ENCODE measurements at places on chromosomes 13 and 19.

- no peak for DNase-seq
These were observed 2.3 kb upstream of the SLC25A15 start for GRCh38 chr13:40787062-40787461.

DNA sequence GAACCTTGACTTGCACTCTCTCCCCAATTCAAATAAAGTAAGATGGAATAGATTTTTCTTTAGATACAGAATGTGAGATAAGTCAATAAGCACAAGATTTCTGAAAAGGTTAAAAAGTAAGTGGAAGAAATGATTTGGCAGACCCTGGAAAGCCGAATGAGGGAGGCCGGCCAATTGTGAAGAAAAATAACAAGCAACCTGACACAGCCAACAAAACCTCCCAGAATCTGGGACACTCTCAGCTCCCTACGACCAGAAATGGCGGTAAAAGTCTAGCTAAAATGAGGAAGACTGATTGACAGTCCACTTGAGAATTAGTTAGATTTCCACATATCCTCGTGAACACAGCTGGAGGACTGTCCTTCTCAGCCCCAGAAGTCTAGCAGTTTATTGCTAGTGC lies 85.4 kb downstream of the KLF12 start:
- DNase-seq, result no peak

DNA sequence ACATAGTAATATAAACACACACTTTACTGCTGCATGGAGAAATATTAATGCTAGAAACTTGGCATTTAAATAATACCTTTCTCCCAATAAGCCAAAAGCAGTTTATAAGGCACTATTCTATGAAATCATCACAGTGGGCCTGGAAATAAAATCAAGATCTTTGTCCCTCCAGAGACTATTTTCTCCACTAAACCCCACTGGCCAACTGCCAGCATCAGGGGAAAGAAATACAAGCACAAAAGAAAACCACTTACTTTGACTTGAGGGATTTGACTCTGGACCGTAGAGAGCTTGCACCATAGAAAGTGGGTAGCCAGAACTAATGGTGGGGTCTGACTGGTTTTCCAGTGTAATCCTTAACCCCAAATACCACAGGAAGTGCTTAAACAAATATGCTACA lies 71.9 kb downstream of the DCLK1 start:
- no peak for DNase-seq

DNA sequence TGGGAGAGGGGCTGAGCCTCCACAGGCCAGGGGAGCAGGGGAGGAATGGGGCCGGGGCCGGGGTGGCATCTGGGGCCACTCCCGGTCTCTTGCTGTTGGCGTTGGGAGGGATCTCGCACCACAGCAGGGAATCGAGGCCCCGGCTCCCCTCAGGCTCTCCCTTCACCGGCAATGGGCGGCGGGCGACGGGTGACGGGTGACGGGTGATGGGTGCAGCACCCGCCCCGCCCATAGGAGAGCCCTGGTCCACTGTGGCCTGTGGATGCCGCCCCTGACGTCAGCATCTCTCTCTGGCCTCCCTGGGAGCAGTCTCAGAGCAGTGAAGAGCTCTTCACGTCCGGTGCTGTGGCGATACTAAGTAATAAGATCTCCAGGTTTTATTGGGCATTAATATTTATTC lies 133.6 kb downstream of the KDM4B start:
- DNase-seq, result no peak

DNA sequence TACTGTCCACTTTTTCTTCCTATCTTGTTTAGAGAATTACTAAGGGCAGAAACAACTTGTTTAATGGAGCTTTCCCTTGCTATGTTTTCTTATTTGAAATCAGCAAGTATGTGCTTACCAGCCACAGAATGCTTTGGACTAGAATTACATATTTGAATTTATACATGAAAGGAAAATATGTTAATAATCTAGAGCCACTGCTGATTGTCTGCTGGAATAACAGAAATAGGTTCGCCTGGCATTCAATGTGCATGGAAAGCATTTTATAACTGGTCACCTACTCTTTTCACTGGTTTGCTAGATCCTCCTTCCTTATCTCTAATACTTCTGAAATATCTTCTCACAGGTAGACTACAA lies 8.0 kb downstream of the EFNB2 start:
- no peak for DNase-seq

GRCh38 chr13:26025196-26025595 lies 26.6 kb downstream of the SHISA2 start:
- DNase-seq, result no peak

GRCh38 chr13:105773863-105774538 lies 761.5 kb downstream of the EFNB2 start:
- no peak for DNase-seq

DNA sequence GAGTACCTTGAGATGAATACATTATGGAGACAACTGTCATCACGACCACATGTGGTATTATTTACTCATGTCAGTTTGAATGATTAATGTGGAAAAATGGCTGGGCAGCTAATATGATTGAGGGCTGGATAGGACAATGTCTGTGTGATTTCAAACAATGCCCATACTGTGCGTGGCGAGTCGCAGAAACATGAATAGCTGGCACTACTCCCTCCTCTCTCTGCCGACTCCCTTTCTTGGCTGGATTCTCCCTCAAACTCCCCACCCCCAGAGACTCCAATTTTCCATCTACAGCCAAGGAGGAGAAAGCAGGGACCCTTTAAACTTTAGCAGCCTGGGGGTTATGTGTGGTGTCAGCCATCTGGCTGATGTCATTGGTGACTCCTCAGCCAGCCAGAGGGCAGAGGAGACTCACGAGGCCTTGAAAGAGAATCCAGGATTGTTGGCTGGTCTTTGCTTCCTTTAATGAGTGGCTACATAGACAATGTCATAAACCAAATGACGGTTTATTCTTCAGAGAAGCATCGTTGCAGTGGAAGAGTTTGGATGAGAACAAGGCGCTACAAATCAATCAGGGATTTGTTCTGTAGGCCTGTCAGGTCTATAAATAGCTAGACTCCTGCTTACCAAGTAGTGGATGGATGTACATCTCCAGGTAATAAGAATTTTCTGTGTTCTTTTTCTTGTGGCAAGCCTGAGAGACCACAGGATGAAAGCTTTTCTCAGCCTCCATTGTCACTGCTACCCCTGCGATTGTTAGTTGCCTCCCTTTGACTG lies 165.6 kb downstream of the DLEU7 start:
- DNase-seq, result no peak

DNA sequence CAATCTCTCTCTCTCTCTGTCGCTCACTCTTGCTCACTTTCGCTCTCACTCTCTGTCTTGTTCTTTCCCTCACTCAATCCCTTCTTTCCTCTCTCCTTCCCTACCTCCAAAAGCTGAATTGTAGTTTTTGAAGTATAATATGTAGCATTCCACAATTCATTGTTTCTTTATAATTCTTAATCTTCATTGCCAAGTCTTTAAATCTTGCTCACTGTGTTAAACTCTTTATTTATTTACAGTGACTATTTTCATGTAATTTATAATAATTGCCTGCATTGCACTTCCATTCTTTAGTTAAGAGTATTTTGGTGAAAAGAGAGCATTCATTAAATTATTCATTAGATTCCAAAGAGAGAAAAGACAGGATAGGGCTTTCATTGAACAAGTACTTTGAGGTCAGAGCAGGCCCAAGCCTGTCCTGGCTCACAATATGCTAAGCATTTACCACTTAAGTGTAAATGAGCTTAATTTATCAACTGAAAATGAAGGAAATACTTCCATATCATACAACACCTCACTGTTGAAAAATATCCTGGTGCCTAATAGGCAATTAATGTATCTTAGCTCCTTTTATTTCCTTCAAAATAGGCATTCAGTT lies 257.4 kb upstream of the SLITRK1 start:
- no peak for DNase-seq

DNA sequence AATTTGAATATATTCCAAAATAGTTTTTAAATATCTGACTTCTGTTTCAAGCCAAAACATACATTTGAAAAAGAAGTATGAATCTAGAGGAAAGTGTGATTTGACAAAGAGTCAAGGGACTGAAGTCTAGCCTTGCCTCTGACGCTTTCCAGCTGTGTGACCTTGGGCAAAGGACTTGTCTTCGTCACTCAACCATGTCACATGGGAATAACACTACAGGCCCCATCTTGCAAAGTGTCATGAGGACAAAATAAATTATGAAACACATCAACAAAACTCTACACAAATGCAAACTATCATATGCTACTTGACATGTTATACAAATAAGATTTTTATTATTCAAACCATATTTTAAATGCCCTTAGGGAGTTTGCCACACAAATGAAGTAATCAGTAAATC lies 73.0 kb downstream of the CYSLTR2 start:
- DNase-seq, result no peak

DNA sequence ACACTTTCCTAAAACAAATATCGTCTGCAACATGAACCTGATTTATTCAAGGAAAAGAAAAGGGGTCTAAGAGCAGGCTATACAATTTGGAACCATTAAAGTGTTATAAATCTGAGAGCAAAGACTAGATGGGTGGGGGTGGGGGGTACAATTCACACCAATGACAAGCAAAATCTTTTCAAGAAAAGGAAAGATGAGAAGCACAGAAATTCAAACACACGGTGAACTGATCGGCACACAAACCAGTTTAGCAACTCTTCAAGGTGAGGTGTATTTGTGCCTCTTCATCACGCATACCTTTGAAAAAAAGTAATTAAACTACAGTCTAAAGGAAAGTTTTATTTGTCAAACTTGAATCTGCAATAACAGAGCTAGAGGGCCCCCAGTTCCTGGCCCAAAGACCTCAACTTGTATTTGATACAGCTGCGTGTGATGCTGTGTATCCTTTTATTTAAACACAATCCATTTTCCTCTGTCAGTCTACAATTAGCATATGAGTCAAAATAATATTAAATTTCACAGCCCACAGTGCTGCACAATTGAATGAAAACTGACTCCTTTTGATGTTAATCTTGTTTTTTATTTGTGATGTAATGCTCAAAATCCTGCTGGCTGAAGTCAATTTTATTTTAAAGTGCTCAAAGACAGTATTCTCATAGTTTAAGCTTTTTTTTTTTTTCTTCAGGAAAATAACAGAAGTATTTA lies 14.2 kb downstream of the EFNB2 start:
- DNase-seq, result no peak

DNA sequence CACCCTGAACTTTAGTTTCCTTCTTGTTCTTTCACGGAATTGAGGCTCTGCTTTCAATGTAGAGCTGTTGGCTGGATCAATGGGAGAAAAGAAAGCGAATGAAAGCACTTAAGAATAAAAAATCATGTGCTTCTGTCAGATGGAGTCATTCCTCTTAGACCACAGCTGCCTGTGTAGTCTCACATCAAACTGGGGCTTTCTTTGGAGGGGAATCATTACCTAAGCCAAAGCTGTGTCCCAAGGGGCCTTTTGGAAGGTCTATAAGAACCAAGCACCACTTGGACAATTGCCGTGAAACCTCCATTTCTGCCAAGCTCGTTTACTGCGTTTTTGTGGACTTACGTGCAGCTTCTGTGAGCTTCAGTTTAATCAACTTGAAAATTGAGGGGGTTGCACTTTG lies 44.2 kb upstream of the RNF113B start:
- no peak for DNase-seq

DNA sequence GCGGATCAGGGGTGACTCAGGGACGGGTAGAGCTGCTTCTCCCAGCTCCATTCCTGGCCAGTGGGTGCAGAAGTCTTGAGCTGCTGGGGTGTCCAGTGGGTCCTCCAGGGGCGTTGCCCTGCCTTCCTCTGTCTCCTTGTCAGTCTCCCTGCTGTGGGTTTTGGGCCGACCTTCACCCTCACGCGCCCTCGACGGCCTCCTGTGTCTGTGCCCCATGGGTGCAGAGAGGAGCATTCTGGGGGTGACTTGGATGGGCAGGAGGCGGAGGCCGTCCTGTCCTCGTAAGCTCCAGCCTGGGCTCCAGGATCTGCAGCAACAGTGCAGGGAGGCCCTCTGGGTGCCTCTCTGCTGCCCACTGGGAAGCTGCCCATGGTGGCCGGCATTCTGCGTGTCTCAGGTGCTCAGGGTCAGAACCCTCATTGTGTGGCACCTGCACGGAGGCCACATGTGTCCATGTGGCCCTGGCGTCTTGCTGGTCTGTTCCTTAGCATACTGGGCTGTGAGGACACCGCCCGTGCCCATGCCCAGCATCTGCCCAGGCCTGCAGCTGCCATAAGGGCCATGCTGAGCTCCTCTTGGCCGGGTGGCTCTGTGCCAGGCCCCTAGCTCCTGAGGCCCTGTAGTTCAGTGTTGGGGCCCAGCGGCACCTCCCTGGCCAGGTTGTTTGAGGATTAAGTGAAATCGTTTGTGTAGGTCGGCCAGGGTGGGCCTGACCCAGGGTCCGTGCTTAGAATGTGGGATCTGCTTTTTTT lies 17.3 kb downstream of the DOT1L start:
- DNase-seq, result no peak

- no peak for DNase-seq
These were observed 844 bp downstream of the ZNF543 start for GRCh38 chr19:57321116-57321515.

DNA sequence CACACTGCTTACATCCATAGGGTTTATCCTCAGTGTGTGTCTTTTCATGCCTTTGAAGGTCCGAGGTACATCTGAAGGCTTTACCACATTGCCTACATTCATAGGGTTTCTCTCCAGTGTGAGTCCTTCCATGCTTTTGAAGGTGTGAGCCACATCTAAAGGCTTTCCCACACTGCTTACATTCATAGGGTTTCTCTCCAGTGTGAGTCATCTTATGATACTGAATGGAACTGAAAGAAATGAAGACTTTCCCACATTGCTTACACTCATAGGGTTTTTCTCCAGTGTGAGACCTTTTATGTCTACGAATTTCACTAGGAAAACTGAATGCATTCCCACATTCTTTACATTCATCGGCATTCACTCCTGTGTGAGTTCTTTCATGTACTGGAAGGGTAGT lies 7.1 kb downstream of the ZNF20 start:
- no peak for DNase-seq

GRCh38 chr19:5228932-5229777 lies 111.5 kb downstream of the PTPRS start:
- DNase-seq, result no peak

- no peak for DNase-seq
These were observed 337.0 kb upstream of the SLC10A2 start for GRCh38 chr13:103403148-103403740.
